Stimulated activated CD8-positive, alpha-beta memory T cell treated with anti-CD3 and anti-CD28 coated beads, Interleukin-12 subunit alpha, Interleukin-12 subunit beta, amount 100 ng/mL, for 1 hour (primary cell): ENCODE measurements at places on chromosomes 3 and 15.

GRCh38 chr3:169286992-169287391 is 376.5 kb downstream of the MECOM start:
- no peak for DNase-seq

DNA sequence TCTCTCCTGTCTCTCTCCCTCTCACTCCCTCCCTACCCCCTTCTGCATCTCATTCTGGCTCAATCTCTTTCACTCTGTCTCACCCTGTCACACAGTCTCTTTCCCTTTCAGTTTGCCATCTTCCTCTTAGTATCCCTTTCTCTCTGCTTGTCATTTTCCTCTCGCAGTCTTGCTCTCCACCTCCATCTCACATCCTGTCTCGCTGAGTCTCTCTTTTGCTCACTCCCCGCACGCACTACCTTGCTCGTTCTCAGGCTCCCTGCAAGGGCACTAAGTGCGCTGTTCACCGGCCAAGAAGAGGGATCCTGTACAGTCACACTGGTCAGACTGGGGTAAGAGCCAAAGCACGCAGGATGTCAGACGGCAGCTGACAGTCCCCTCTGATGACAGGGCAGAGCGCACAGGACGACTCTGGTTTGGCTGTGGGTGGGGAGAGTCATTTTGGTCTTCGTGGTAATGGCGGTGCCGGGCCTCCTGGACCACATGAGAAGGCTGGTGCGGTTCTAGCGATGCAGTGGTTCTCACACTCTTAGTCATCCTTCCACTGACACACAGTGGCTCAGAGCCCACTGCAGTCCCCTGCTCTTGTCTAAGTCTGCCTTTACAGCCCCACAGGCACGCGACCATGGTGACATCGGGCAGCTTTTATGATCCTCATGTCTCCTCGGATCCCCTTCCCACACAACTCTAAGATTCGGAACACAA is 356.8 kb downstream of the FOXP1 start:
- DNase-seq, result peak; percentile 70

DNA sequence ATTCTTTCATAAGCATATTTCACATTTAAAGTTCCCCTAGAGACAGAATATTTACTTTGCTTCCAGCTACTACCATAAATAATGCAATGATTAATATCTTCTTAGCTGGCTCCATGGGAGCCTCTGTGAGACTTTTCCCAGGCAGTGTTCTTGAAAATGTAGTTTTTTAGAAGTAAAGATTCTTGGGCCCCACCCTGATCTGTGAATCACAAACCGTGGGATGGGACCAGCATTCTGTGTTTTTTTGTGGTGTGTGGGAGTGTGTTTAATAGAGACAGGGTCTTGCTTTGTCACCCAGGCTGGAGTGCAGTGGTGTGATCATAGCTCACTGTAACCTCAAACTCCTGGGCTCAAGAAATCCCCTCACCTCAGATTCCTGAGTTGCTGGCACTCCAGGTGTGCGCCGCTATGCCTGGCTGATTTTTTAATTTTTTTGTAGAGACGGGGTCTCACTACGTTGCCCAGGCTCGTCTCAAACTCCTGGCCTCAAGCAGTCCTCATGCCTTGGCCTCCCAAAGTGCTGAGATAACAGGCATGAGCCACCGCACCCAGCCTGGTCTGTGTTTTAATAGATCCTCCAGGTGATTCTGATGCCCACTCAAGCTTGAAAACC is 83.0 kb downstream of the KLHL25 start:
- no peak for DNase-seq

DNA sequence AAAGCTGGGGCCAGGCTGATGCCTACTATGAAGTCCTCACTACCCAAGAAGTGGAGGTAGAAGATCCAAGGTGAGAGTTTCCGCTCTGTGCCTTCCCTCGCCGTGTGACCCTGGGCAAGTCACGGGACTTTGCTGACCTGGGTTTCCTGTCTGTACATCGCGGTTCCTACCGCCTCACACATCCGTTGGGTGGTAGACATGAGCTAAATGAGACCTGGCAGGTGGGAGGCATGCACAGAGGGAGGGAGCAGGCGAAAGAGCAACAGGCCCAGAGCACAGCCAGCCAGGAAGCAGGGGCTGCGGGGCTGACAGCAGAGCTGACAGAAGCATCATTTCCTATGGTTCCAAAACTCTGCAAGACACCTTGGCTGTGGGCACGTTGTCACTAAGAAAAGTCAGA is 157.3 kb upstream of the BHLHE40 start:
- peak; percentile 57 for DNase-seq

DNA sequence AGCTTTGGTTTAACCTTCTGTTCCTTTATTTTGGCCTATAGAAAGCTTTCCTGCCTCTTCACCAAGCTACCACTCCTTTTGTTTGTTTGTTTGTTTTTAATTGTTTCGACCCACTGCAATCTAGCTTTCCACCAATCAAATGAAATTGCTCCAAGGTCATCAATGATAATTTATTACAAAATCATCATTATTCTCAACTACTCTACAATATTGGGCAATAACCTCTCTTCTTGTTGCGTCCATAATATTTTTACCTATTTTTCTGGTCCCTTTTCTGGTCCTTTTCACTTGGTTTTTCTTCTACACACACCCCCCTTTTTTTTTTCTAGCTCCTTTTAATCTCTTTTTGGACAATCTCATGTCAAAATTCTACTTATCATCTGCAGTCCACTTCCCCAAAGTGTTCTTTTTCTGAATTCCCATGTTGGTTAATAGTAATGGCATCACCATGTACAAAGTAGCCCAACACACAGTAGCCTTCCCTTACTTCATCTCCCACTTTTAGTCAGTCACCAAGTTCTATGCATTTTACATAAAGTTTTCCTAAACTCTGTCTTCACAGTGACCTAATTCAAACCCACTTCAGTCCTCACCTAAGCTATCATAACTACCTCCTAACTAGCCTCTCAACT is 11.0 kb upstream of the ANKRD28 start:
- no peak for DNase-seq

- DNase-seq, result no peak
These were observed 28.0 kb downstream of the SENP7 start for GRCh38 chr3:101484805-101485620.

DNA sequence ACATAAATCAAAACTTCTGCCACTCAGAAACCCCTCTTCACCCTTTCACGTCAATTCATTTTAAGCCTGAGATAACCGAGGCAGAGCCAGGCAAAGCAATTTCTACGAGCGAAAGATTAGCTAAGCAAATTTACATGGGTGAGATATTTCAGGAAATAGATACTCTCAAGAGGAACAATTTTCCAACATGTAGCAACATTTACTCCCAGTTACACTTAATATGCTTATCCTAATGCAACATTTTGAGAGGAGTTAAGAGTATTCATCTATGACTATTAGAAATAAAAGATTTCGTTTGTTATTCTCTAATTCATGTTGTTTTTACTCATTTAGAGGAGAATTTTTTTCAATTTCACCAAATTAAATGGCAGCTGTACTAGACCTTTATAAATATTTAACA is 837 bp downstream of the TMC3 start:
- no peak for DNase-seq

DNA sequence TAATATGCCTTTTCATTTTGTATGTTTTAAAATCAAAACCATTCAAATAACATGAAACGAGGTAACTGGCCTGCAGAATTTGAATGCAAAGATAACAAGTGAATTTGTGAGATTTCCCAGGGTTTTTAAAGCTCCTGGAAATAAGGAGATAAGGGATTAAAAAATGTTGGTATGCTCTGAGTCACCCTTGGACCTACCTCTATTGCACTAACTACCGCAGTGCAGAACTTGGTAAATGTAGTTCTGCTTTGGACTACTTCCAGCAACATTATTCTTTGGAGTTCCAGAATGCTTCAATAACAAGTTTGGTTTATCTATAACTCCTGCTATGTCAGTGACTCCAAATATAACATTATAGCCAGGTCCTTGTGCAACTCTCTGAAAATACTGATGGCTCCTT is 201.7 kb downstream of the GAP43 start:
- DNase-seq, result no peak

- DNase-seq, result no peak
These were observed 36.2 kb downstream of the ZNF589 start for GRCh38 chr3:48276911-48277641.

DNA sequence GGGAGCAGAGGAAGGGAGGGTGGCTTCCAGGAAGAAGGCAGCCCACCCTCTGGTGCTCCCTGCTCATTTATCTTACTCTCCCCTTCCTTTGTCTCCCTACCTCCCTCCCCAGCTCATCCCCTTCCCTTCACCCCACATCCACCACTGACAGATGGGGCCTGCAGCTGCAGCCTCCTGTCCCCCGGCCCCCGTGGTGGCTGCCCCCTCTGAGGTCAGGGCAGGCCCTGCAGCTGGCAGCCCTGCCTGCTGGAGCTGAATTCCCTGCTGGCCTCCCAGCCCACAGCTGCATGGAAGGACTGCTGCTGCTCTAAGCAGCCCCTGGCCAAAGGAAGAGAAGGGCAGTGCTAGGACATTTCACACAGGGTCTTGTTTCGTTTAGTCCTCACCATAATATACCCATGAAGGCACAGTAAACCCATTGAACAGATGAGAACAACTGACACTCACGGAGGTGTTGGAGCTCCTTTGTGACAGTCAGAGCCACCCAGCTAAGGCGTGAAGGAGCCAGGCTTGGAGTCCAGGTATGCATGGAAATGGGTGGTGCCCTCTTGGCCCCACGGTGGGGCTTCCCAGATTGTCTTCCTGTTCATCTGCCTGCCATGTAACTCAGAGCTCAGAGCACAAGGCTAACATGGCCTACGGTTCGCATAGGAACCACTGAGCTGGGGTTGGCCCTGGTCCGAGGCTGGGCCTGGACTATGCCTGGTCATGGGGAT is 121.7 kb upstream of the PRR20G start:
- no peak for DNase-seq

GRCh38 chr3:45938864-45939263 is 4.4 kb upstream of the CXCR6 start:
- peak; percentile 76 for DNase-seq

DNA sequence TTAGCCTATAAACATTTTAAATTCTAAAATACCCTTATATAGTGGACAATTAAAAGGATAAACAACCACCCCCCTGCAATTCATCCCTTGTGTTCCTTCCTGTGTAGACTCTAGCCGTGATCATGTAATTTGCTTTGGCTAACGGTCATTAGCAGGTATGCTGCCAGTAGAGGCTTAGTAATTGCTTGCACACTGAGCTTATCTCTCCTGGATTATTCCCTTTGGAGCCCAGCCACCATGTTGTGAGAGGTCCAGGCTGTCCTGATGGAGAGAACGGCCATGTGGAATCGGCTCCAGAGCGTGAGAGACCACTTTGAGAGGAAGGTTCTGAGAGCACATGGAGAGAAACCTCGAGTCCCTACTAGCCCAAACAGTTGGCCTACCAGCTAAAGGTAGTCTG is 11.0 kb upstream of the BNC1 start:
- no peak for DNase-seq
